ENCODE measurements at places on chromosomes 1 and 21.

DNA sequence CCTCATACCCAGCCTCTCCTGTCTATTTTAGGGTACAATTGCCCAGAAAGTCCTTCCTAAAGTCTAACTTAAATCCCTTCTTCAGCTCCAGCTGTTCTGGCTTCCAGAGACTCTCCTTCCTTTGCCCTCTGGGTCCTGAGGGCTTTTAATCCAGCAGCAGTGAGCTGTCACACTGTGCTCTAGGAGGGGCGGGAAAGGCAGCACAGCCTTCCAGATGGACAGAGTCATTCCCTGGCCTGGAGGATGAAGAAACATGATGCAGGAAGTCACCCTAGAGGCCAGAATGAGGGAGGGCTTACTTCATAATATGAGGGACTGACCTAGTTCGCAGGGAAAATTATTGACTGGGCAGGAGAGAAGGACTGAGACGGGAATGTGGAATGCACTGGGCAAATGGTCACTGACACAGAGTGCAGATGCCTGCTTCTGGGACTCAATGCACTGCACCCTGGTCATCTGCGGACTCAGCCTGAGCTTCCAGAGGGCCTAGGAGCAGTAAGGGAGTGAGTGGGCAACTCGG is 1.3 kb downstream of the SH2D2A start:
- DNase-seq: peak; percentile 85

GRCh38 chr1:87642581-87643221 is 314.0 kb downstream of the LMO4 start:
- DNase-seq: no peak

GRCh38 chr1:204263254-204263910 is 49.6 kb upstream of the GOLT1A start:
- no peak for DNase-seq

DNA sequence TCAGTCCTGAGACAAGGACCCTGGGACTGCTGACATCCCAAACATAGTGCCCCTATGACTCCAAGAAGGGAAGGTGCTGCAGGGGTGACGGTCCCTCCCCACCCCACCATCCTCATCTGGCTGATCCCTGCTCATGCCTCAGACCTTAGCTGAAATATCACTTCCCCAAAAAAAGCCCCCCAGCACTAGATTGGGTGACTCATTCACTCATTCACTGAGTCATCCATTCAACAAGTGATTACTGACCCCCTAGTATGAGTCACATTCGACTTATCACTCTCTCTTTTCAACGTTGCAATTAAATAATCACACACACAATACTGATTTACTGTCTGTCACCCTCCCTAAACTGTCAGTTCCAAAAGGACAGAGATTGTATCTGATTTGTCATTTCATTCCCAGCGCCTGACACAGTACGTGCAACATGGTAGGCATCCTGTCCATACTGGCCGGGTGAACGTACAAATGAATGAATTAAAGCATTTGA is 48.6 kb downstream of the HIVEP3 start:
- DNase-seq: peak; percentile 56

DNA sequence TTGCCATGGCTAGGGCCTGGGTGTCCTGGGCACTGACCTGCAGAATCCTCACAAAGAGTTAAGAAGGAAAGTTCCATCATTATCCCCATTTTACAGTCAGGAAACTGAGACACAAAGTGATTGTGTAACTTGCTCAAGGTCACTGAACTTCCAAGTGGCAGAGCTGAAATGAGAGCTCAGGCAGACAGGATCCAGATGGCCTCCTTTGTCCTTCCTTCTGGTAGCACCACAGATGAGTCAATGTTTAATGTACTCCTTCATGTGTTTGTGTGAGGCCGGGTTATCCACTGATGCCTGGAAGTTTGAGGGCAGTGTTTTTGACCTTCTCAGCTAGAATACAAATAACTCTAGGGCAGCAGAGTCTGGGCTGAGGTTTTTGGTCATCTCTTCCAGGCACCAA is 207.0 kb downstream of the TNR start:
- no peak for DNase-seq

DNA sequence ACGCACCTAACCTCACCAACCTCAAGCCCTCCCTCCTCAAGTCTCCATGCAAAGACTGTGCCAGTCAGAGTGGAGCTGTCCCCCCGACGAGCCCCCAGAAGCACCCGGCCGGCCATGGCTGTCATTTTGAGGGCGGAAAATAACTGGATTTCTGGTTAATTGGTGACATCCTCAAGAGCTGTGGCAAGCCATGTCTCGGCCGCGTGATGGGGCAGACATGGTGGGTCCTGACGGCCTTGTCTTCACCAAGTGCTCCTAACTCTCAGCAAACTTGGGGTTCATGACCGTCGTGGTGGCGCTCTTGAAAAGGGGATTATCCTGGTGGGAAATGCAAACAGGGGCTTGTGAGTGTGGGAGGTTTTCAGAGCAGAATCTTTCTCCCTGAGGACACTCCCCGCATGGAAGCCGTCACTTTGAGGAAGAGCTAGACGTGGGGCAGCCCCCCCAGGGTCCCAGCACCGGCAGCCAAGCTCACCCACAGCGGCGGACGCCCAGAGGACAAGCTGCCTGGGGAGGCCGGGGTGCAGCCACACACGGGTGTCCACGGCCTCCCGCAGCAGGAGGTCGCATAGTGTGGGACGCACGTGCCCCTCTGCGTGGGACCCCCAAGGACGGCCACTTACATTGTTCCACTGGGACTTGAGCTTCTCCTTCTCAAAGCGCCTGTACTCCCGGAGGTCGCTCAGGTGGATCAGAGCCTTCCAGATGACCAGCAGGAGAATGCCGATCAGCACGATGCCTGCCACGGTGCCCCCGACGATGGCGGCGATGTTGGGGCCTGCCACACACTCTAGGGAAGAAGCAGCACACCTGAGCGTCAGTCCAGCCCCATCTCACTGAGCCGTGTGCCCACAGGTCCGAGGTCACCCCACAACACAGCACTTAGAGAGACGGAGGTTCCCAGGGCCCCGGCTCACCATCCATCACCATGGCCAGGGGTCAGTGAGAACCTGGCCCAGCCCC is 12.9 kb upstream of the PTTG1IP start:
- DNase-seq: no peak

DNA sequence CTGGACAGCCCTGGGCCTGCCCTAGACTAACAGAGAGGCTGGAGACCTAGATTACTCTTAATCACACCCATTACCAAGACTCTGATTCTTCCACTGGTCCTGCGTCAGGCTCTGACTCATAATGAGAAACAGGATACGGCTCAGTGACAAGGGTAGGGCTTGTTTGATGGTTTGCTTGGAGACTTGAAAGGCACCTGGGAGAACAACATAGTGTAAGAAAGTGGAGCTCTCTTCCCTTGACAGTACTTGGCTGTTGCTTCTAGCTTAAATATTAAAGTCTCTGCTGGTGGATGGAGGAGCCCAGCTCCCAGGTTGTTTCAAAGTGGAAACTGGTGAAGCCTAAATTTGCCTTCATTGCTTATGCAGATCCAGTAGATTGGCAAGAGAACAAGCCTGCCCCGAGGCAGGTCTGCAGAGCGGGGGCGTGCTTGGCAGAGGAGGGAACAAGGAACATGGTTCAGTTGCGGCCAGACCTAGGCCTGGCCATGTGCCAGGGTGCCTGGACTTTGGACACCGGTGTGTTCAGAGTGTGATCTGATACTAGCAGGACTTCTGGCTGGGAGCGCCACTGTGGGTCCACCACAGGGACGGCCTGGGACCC is 480.6 kb downstream of the CAMTA1 start:
- DNase-seq: peak; percentile 98

DNA sequence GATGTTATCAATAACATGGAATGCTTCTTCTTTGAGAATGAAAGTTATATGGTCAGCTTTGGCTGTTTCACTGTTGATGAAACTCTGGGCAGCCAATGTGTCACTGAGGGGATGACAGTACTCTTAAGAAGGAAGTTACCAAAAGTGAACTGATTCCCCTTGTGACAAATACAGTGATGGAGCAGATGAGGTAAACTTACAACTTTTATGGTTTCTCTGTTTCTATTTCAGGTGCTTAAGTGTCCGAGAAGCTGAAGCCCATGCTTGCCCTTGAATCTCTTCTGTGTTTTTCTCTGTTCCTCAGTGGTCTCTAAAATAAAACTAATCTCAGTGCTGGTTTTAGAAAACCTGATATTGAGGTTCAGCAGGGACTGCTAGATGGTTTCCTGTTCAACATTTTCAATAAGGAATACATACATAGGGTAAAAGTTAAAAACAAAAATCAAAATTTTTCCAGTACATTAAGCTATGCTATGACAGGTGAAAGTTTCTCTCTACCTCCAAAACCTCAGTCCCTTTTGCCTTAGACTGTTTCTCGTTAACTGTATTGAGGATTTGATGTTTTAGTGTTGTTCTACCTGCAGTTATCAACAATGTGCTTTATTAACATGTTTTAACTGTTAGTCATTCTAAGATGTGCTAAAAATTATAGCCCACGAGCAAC is 454.4 kb upstream of the ADGRL4 start:
- no peak for DNase-seq
